Stimulated activated CD4-positive, alpha-beta T cell treated with anti-CD3 and anti-CD28 coated beads, TNF-alpha, amount 100 ng/mL, for 1 hour (primary cell): ENCODE measurements at places on chromosomes 5 and 9.

DNA sequence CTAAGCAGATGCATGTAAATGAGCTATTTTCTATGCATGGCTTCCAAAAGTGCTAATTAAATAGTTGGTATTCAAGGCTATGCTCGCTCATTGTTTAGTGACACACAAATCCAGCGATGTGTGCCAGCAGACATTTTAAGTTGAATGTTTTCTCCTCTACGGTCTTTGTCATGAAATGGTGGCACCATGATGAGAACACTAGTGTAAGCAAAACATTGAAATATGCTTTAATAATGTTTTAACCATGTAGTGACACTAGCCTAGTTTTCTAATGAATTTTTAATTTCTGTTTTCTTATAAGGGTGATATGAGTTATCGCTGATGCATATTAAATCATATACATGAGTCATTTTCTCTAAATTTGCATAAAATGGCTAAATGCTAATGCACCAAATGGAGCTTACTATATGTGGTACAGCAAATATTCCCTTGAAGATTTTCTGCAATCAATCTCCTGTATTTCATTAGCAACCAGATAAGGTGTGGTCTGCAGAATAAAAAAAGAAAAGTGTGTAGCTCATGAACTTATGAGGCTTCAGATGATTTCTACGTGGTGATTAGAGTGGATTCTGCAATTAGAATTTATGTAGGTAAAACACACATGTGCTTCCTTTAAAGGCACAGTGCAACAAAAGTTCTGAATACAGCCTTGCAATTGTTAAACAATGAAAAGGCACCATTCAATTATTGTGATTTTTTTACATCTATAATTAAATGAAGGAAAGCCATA lies 226.6 kb downstream of the MEF2C start:
- no peak for DNase-seq

DNA sequence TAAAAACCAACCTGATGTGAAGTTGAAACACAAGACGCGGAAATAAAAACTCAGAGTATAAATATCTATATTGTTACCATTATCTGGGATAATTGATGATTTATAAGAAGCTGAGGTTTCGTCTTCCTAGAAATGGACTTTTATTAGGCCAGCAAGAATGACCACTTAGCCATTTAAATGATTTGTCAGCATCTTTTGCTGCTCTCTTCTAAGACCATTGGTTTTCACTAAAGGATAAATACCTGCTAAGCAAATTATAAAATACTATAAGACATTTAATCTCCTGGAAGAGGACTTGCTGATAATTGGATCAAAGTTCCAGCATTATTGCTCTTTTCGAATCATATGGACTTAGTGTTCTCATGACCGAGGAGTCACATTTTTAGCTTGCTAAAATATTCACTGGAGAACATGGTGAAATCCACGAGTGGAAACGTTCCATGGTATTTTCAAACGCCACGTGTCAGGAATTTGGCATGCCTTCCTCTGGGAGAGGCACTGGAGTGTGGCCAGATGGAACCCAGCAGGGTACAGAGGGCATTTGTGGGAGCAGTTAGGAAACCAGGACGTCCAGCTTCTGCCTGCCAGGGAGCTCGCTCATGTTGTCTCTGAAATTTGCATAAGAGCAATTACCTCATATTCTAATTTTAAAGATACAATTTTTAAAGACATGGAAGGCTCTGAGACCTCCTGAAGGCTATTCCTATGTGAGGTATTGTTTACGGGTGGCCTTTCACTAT lies 43.1 kb downstream of the TNFAIP8 start:
- no peak for DNase-seq

DNA sequence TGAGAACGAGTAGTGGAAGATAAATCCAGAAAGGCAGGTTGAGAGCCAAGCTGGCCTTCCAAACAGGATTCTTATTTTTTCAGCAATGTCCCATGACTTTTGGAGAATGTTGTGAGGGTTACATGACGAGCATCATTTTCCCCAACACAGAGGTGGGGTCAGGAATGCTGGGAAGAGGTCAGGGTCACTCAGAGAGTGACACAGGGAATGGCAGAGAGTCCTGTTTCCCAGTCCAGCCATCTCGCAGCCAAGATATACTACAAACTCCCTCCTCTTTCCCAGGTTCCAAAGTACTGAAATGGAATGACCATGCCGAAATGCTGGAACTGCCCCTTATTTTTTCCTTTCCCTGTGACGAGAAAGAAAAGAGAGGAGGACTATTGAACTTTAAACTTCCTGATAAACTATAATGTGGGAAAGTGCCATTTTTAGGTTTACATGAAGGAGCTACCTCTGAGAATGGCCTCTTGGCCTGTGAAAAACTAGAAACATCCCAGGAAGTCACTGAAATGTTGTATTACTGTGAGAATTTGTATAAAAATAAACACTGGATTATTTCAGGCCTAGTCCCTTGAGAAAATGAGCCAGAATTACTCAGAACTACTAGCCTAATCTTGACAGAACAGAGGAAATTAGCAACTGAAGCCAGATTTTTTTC lies 420.4 kb downstream of the CETN3 start:
- no peak for DNase-seq

DNA sequence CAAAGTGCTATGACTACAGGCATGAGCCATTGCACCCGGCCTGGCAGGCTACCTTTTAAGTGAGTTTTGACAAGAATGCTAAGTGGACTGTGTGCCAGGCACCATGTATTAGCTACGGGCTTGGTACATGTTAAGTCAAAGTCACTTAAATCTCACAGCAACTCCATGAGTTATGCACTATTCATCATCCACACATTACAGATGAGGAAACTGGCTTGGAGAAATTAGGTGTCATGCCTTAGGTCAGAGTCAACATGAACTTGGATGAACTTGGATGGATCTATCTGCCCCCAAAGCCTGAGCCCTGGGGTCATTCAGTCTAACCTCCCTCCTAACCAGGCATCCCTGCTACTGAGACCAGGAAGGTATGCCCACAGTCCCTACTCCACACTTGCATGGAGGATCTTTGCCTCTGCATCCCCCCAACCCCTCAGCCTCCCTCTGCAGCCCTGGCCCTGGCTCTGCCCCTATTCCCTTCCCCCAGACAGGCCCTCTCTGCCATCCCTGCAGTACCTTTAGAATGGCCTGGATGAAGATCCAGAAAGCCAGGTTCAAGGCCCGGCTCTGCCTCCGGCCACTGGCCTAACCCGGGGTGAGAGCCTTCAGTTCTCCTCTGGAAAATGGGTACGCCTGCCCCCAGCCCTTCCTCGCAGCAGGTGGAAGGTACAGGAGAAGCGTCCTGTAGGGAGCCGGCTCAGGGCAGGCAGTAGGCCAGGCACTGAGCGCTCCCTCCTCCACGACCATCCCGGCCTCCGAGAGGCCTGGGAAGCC lies 685 bp upstream of the ADGRD2 start:
- no peak for DNase-seq

GRCh38 chr5:157828944-157829639 lies 29.9 kb downstream of the CLINT1 start:
- DNase-seq: no peak

DNA sequence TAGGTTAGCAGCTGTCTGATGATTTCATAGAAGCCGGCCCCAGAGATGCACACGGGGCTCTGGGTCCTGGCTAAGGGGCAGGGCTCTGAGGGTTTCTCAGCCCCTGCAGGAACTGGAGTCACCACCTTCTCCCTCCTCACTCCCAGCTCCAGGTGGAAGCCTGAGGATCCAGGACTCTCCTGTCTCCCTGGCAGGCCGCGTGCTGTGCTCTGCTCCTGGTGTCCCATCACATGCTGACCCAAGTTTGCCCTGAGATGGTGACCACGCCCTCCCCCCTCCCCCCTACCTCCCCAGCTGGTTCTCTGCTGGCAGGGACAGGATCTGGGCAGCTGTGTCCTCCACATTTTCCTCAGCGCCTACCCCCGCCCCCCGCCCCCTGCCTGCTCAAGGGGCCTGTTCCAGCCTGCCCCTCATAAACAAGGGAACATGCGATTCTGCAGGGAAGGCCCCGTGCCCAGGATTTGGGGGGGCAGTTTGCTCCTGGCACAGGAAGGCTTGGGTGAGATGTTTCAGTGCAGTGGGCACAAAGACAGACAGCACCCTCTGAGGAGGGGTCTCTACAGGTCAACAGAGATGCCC lies 87.4 kb downstream of the PSD2 start:
- no peak for DNase-seq

DNA sequence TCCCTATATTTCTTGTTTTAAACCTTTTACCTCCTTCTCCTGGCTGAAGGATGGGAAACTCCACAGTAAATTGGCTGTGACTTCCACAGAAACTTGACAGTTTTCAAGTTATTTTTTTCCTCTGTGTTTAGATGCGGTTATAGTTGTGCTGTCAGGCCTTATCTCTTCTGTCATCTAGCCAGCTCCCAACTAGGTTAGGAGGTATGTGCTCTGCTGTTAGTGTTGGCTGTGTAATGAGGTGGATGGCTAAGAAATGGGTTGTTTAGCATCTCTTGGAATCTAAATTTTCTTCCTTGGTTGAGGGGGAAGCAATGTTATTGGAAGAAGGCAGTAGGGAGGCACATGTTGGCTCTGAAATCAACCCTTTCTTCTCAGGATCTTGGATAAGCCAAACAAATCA lies 149.9 kb upstream of the RUSC2 start:
- DNase-seq: no peak

- no peak for DNase-seq
Observed at GRCh38 chr5:157529002-157529401, 46.6 kb downstream of the ADAM19 start.

DNA sequence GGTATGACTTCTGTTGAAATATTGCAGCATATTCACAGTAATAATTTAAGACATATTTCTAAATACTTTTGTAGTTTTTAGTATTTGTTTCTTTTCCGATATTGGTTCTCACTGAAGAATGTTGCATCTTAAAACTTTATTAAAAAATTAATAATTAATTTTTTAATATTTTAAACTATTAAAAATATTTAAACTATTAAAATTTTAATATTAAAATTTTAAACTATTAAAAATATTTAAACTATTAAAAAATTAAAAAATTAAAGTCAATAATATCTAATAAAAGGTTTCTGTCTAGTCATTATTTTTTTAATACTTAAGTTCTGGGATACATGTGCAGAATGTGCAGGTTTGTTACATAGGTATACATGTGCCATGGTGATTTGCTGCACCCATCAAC lies 149.3 kb upstream of the CCNH start:
- DNase-seq: no peak

DNA sequence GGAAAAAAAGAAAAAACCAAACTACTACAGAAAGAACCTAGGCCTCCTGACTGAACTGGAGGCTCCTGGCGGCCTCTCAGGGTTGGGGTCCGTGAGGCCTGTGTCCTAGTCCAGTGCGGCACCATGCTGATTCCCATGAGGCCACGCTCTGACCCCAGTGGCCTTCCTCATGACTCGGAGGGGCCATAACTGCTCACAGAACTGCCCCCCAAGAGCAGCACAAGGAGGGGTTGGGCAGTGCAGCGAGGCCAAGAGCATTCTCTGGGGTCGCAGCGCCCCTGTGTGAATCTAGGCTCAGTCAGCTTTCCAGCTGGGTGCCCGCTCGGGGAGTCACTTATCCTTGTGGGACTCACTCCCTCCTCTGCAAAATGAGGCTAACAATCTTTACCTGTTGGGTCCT lies 79.3 kb upstream of the FBXW11 start:
- DNase-seq: no peak

- DNase-seq: no peak
Observed at GRCh38 chr5:8663374-8663773, 794.4 kb downstream of the MTRR start.

- DNase-seq: no peak
Observed at GRCh38 chr5:18553269-18553668, 919.0 kb downstream of the TAF11L14 start.

DNA sequence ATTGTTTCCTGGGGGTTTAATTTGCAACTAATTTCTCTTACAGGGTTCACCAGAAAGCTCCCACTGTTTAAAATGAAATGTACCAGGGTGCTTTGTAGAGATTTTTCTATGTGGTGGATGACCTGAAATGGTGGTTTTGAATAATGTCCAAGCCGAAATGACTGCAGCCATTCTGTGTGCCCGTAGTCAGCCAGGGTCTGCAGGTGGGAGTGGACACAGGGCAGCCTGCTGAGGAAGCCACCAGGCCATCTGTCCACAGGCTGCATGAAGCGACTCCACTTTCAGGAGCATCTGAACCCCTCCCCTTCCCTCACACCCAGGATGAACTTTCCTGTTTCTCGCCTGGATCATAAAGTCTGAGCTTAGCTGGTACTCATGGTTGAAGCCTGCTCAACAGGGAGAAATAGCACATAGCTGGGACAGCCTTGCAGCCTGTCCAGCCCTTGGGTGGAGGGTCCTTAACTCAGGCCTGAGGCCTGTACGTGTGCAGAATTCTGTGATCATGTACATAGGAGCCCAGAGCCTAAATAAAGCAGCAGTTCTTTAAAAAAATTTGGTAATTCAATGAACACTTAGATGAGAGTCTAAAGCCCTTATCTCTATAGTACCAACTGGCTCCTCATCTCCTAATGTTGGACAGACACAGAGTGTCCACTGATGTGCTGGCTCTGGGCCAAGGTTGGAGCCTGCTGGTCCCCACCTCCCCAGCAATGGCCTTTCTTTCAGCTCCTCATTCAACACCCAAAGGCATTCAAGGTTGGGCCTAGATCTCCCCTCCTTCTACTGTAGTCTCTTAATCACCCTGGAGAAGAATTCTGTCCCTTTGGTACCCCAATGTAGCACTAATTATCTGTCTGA lies 72.8 kb downstream of the SHB start:
- DNase-seq: no peak

DNA sequence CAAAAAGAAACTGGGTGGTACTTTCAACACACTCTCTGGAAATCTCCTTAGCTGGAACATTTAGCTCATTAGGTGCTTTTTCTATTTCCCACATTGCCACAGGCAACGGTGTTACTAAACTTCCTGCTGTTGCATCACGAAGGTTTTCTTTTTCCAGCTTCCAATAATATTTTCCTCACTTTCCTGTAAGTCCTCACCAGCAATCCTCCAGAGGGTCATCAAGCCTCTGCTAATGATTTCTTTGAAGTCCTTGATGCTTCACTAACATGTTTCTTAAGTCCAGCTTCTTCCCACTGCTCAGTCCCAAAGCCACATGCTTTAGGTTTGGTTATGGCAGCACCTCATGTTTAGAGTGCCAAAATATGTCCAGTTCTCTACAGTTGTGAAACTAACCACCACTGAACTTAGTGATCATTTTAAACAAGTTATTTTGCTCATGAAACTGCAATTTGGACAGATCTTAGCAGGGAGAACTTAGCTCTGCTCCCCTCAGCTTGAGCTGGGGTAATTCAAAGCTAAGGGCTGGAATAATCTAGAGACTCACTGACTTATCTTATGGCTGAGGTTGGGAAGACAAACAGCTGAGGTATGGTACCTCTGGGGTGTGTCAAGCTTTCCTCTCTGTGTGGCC lies 39.9 kb upstream of the RETREG1 start:
- no peak for DNase-seq

- no peak for DNase-seq
Observed at GRCh38 chr5:178376921-178377582, 144.4 kb upstream of the PHYKPL start.

GRCh38 chr9:108367188-108367587 lies 488.6 kb downstream of the ACTL7B start:
- DNase-seq: no peak
